Peyer's patch (tissue), 4 donors: ENCODE measurements at places on chromosomes 4 and X. TPM values are rescaled to one million over a fixed set of nuclear protein-coding genes. Genes with fewer than 3 reads are reported as not detected.

The GBA3 gene
- total RNA-seq, result 306 TPM

The INTU gene
- total RNA-seq, result 2.3 TPM

The TMSB15A gene
- not detected for total RNA-seq

The ACTRT1 gene
- not detected for total RNA-seq

The F8A2 gene
- total RNA-seq, result not detected

The CBR4 gene
- total RNA-seq, result 24.5 TPM

The LONRF3 gene
- 5.6 TPM for total RNA-seq

The TMPRSS11B gene
- total RNA-seq, result not detected

The SLC25A43 gene
- 23.1 TPM for total RNA-seq

The SLITRK4 gene
- 0.28 TPM for total RNA-seq

The SNCA gene
- total RNA-seq, result 9.1 TPM

The XG gene
- not detected for total RNA-seq

The GAGE12F gene
- total RNA-seq, result not detected

The SPINK2 gene
- not detected for total RNA-seq

The RASSF6 gene
- total RNA-seq, result 45.0 TPM

The TCEAL3 gene
- 9.9 TPM for total RNA-seq

The SHROOM2 gene
- 3.8 TPM for total RNA-seq

The XAGE1B gene
- total RNA-seq, result not detected

The SPP1 gene
- not detected for total RNA-seq

The NALF2 gene
- total RNA-seq, result 0.35 TPM

The SLBP gene
- 25.6 TPM for total RNA-seq

The OPN1LW gene
- total RNA-seq, result not detected

The ESX1 gene
- not detected for total RNA-seq

The PITX2 gene
- total RNA-seq, result 28.9 TPM

The FAM13A gene
- 91.9 TPM for total RNA-seq

The FAM9A gene
- not detected for total RNA-seq

The ARX gene
- total RNA-seq, result not detected

The MAGEB17 gene
- not detected for total RNA-seq

The GLOD5 gene
- total RNA-seq, result not detected

The POF1B gene
- total RNA-seq, result 134 TPM

The ZNF157 gene
- total RNA-seq, result not detected

The OFD1 gene
- total RNA-seq, result 63.5 TPM

The TEX11 gene
- total RNA-seq, result not detected

The NCBP2L gene
- total RNA-seq, result not detected

The MAGEA10 gene
- not detected for total RNA-seq

The PAGE2B gene
- total RNA-seq, result not detected

The TCP11X1 gene
- total RNA-seq, result not detected

The NWD2 gene
- total RNA-seq, result not detected

The CSAG2 gene
- total RNA-seq, result not detected

The NEK1 gene
- 7.0 TPM for total RNA-seq

The IQSEC2 gene
- total RNA-seq, result 77.9 TPM

The TRO gene
- 3.5 TPM for total RNA-seq

The LRRC66 gene
- total RNA-seq, result 1.7 TPM

The ADH7 gene
- not detected for total RNA-seq

The NPY2R gene
- 0.94 TPM for total RNA-seq

The DMRTC1B gene
- not detected for total RNA-seq

The SYN1 gene
- total RNA-seq, result not detected

The CXorf49 gene
- total RNA-seq, result not detected

The AFP gene
- total RNA-seq, result not detected

The TIGD4 gene
- not detected for total RNA-seq
